ENCODE measurements at places on chromosomes 16 and 17.

- DNase-seq, result no peak
These were observed 1.7 kb downstream of the STUB1 start for GRCh38 chr16:681746-682427.

- DNase-seq, result no peak
These were observed 42.1 kb upstream of the DLX4 start for GRCh38 chr17:49926886-49927285.

- DNase-seq, result no peak
These were observed 11.1 kb upstream of the KIF19 start for GRCh38 chr17:74314877-74315276.

DNA sequence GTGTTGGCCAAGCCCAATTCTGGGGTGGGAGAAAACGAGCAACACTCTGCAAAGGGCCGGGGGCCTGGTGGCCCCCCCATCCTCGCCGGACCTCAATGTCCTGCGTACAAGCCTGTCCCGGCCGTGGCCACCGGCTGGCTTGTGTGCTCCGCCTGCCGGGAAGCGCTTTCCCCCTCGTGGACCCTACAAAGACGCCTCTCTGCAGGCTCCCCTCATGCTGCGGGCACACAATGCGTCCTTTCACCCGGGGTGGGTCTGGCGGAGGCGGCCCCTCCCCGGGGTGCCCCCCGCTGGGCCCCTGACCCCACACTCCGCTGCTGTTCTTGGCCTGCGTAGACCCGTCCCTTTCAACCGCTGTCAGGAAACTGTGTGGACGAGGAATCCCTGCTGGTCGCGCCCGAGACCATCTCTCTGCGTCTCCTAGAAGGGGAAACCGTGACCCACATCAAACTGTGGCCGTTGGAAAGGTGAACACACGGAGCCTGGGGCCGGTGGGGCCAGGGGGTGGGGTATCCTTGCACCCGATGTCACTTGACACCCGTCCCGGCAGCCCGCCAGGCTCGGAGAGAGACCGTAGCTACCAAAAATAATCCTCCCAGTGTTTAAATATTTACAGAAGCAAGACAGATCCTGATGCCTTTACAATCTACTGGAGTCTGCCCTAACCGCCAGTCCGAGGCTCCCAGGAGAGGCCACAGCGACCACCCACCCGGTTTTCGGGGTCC lies 43.6 kb downstream of the TBC1D16 start:
- DNase-seq, result peak; percentile 40

- DNase-seq, result peak; percentile 16
These were observed 28.4 kb downstream of the DNAH2 start for GRCh38 chr17:7745748-7746470.

DNA sequence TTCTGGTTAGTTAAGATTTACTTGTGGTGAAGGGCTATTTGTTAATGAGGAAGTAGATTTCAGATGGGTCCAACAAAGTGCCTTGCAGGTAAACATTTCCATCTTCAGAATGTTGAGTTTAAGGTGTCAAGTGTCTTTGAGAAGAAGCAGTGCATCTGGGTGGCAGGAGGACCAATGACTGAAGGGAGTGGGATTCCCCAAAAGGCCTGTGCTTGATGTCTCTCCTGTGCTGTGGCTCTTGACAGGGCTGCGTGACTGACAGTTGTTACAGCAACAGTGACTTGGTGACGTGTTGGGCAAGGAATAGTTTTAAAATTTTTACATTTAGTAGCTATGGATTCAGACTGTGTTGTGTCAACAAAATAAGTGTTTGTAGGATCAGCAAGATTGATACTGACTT lies 149.9 kb downstream of the PHKB start:
- no peak for DNase-seq

- DNase-seq, result no peak
These were observed 911 bp upstream of the ITGA2B start for GRCh38 chr17:44390250-44390870.

- peak; percentile 86 for DNase-seq
These were observed at the start of gene TUBG2 for GRCh38 chr17:42659079-42659931. TUBG2 (plus strand) TSS chr17:42659284; CDS start chr17:42659504, 220 bp downstream.

- no peak for DNase-seq
These were observed 26.5 kb downstream of the NAGPA start for GRCh38 chr16:5007256-5007655.

DNA sequence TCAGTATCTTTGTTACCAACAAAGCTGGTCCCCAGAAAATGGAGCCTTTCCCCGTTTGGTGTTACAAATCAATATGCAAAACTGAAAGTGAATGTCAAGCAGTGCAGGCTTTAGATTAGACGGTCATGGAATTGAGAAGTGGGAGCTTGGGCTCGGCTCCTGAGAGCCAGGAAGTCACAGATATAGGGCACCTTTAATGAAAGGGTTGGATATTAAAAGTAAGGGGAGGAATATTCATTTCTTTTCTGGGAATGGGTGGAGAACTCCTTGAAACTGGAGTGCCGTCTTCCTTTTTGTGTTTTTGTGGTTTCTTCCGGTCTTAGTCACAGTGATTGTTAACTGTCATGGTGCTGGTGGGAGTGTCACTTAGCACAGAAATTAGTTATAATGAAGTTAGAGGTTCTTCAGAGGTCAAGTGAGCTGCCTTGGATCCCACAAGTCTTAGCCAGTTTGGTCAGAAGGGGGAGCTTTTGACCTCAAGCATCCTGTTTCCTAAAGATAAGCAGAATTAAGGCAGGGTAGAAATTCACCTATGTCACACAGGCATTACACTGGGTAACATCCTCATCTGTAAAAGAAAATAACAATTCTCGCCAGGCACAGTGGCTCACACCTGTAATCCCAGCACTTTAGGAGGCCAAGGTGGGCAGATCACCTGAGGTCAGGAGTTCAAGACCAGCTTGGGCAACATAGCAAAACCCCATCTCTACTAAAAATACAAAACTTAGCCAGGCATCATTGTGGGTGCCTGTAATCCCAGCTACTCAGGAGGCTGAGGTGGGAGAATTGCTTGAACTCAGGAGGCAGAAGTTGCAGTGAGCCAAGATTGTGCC lies 9.6 kb upstream of the EIF1 start:
- no peak for DNase-seq

DNA sequence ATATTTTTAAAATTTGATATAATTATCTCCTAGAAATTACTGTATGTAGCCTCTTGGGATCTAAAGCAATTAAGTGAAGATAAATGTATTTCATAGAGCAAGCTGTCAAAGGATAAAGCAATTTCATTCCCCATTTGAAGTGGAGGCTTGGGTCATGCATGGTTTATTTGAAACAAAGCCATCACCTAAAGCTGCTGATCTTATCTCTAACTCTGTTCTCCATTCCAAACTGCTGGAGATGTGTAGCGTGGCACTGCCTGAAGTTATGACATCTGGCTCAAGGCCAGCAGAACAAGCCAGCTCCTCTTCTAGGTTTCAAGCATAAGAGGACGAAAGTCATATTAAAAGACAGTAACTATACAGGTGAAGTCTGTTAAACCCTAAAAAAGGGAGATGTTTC lies 83.9 kb downstream of the HIC1 start:
- no peak for DNase-seq

DNA sequence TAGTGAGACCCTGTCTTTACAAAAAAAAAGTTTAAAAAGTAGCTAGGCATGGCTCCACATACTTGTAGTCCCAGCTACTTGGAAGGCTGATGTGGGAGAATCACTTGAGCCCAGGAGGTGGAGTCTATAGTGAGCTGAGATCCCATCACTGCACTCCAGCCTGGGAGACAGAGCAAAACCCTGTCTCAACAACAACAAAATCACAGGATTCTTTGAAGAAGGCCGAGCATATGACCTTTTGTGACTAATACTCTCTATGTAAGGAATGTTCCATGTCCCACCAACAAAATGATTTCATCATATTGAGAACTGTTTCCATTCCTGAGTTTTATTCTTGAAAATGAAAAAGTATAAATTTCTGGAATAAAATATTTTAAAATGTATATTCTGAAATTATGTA lies 58.9 kb upstream of the EFCAB3 start:
- no peak for DNase-seq

DNA sequence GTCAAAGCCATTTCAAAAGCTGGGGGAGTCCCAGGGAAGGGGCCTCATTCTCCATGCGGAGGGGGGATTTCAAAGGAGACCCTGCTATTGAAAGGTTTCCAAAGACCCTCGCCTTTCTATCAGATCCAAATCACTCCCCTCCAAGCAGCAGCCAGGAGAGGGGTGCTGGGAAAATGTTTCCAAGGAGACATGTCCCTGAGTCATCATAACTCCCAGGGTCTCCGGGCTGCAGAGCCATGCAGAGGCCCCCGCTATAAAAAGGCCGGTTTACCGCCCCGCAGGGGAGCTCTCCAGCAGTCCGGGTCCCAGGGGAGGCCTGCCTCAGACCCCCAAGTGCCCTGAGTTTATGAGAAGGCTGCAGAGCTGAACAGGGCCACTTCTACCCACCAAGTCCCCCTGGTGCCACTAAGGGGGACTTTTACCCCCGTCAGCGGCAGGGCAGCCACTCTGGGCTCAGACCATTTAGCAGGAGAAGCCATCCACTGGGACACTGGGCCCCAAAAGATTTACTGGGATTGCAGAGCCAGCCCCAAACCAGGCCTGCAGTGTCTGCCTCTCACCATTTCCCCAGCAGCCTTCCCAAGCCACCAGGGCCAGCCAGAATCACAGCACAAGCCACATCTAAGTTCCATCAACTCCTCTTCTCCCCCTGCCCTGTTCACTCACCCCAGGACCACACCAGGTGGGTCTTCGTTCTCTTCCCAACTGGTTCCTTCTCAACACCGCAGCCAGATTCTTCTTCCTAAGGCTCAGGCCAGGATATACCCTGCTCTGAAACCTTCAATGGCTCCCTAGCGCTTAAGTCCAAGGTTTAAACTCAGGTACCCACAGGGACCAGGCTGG lies 234.4 kb downstream of the ZNF423 start:
- DNase-seq, result no peak

- peak; percentile 37 for DNase-seq
These were observed 3.3 kb upstream of the LAT start for GRCh38 chr16:28981517-28981916.

GRCh38 chr17:34822007-34822739 lies 139.1 kb downstream of the CCT6B start:
- DNase-seq, result no peak

DNA sequence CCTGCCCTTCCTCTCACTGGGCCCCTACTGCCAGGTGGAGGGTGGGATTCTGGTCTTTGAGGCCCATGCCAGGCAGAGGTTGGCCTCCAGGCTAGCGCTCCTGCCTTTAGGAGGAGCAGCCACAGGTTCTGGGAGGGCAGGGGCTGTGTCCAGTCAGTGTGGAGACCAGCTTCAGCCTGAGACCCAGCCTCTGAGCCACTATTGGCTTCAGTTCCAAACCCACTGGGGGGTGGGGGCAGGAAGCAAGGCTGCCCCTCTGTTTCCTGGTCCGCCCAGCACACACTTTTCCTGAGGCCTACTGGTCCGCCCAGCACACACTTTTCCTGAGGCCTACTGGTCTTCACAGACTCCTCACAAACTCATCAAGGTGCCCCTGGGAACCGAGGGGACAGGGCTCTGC lies 16.4 kb downstream of the SLC5A10 start:
- no peak for DNase-seq

DNA sequence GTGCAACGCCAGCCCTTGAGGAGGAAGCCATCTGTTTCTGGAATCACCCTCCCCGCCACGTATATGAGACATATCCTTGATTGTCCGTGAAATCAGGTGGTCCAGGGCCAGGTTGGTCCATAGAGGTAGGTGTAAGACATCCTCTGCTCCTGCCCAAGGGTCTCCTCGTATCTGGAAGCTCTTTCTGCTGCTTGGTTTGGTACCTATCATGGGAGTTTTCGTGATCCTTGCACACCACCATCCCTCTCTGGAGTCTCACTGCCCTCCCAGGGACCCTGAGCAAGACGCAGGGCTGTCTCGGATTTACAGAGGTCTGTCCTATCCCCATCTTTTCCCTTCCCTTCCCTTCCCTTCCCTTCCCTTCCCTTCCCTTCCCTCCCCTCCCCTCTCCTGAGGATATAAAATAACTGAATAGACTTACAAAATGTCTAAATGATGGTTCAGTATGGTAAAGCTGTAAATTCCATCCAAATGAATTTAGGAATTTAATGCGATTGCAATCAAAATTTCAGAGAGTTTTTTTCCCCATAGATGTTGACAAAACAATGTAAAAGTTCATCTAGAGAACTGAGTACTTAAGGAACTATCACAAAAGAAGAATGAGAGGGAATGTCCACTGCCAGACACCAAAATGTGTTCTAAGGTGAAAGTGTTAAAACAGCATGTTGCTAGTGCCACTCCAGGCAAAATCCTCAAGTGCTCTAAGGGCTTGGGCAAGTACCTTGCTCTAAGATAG lies 2.0 kb upstream of the CCDC42 start:
- no peak for DNase-seq

DNA sequence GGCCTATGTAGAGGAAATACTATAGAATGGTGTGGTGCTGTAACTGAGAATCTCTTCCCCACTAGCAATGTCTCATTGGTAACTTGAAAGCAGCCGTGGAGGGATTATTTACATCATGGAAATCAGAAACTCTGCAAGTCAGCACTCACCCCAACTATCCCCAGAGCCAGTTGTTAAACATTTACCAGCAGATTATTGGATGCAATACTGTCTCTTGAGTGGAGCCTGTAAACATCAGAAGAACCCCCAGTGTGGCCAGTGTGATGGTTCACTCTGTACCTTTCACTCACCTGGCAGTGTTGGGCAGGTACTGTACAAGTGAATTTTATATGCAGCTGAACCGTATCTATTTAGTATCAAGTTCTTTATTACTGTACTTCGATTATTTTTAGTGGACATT lies 299.8 kb upstream of the SALL1 start:
- no peak for DNase-seq

DNA sequence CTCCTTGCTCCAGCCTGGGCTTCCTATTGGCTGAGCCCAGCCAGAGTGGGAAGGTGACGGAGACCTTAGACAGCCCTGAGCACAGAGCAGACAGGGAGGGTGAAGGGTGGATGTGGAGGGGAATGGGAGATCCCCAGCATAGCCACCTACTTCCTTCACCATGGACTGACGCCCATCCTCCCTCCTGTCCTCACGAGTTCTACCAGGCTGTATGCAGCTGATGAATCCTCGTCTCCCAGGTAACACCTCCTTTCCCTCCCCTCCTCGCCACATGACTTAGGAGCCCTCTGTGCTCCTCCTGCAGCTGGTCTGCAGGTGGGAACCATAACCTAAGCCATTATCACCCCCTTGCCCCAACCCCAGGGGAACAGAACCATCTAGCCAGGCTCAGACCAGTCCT lies 9.0 kb upstream of the CRHR1 start:
- no peak for DNase-seq

- no peak for DNase-seq
These were observed 10.7 kb downstream of the CORO6 start for GRCh38 chr17:29612094-29612403.

- no peak for DNase-seq
These were observed 250.1 kb upstream of the RPL38 start for GRCh38 chr17:73953206-73954033.
